Lower lobe of right lung (tissue), 2 donors: ENCODE measurements at places on chromosomes 3 and 15. TPM values are rescaled to one million over a fixed set of nuclear protein-coding genes. Genes with fewer than 3 reads are reported as not detected.

Gene SLC2A2
- not detected for total RNA-seq

Gene SLC22A14
- not detected for total RNA-seq

Gene TRH
- total RNA-seq = not detected

Gene OXSR1
- total RNA-seq = 29.2 TPM

Gene CORO2B
- 6.8 TPM for total RNA-seq

Gene B3GNT5
- total RNA-seq = 30.8 TPM

Gene GP9
- 2.6 TPM for total RNA-seq

Gene FAM3D
- total RNA-seq = 5.8 TPM

Gene ABI3BP
- 108 TPM for total RNA-seq

Gene NPAP1
- total RNA-seq = 0.12 TPM

Gene TEX264
- total RNA-seq = 43.5 TPM

Gene NXPE3
- 22.0 TPM for total RNA-seq

Gene TRIM42
- total RNA-seq = not detected

Gene CYP8B1
- not detected for total RNA-seq

Gene ARHGEF26
- total RNA-seq = 50.9 TPM

Gene TM6SF1
- 31.2 TPM for total RNA-seq

Gene PARP15
- total RNA-seq = 11.4 TPM

Gene RHCG
- not detected for total RNA-seq

Gene APBA2
- total RNA-seq = 3.8 TPM

Gene PLCL2
- 12.1 TPM for total RNA-seq

Gene GOLGA8S
- 0.53 TPM for total RNA-seq

Gene RASGRF1
- 82.6 TPM for total RNA-seq

Gene NGRN
- 73.4 TPM for total RNA-seq

Gene MUC20
- total RNA-seq = 14.3 TPM

Gene TAMM41
- 14.9 TPM for total RNA-seq

Gene SMAD6
- 159 TPM for total RNA-seq
